Gastrocnemius medialis (tissue), 4 donors: ENCODE measurements at places on chromosomes 16 and 17.
A peak's percentile ranks its signal among the peaks of the same experiment; 100 is the strongest.

- DNase-seq, result no peak
Measured at GRCh38 chr16:74661064-74661463, 5.6 kb downstream of the RFWD3 start.

DNA sequence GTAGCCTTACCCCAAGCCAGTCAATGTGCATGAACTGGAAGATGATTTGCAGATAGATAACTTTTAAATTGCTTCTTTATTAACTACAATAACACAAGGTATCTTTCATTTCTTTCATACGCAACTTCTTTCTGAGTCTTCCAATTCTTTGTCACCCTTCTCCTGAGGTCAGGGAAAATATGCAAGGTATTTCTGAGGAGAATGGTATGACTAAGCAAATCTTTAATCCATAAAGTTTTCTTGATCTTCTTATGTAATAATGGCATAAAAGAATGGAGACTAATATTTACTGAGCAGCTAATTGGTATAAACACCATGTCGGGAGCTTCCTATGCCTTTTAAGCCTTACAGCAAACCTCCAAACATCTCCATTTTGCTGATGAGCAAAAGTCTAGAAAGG, 438.9 kb downstream of the KCNJ2 start:
- DNase-seq, result no peak

GRCh38 chr16:28538733-28539596, at the start of gene NUPR1:
TSS of gene NUPR1 (minus strand) at chr16:28538974. CDS start at chr16:28538907, 67 bp downstream.
- peak; percentile 98 for DNase-seq

DNA sequence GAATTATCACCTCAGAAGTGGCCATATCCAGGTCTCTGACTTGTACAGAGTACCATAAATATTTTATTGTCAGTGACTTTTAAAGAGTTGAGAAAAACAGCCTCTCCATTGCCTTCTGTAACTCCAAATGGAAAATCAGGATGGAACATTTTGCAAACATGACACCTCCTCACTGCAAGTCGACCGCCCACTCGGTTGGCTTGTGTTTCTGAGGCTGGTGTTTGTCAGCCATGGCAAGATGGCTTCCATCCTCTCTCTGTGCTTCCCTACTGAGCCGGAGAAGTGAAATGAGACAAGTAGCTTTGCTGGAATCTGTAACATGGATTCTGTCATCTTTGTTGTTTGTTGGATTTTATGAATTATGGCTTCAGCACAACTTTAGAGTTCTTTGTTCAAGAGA, 172.8 kb downstream of the RBFOX1 start:
- DNase-seq, result no peak

DNA sequence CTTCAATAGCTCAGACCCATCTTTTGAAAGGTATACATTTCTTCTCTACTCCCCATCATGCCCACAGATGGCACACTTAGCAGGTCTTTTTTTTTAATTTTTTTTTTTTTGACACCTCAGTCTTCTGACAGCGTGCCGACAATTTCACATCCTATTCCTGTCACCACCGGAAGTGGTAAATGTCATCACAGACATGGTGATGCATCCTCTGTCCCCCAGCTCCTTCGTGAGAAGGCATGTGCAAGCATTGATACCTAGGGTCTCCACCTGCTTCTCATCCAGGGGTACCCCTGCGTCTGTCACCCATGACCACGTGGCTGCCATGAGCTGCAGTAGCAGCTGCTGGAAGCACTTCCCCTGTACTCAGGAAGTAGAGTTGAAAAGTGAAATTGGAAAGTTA, 35.6 kb downstream of the ELAC2 start:
- DNase-seq, result no peak

- no peak for DNase-seq
Measured at GRCh38 chr16:51637770-51638094, 486.7 kb upstream of the SALL1 start.

DNA sequence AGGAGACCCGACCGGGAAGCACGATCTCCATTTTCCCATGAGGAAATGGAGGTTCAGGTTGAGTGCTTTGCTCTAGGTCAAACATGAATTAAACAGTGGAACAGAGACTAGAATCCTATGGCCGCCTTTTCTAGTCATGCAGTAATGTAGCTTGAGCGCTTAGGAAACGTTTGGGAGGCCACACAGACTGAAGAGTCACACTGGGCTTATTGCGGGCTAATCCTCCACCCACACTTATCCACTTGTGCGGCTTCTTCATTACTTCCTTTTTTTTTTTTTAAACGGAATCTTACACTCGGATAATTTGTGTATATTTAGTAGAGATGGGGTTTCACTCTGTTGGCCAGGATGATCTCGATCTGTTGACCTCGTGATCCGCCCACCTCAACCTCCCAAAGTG, 26.0 kb downstream of the CACNG3 start:
- no peak for DNase-seq

DNA sequence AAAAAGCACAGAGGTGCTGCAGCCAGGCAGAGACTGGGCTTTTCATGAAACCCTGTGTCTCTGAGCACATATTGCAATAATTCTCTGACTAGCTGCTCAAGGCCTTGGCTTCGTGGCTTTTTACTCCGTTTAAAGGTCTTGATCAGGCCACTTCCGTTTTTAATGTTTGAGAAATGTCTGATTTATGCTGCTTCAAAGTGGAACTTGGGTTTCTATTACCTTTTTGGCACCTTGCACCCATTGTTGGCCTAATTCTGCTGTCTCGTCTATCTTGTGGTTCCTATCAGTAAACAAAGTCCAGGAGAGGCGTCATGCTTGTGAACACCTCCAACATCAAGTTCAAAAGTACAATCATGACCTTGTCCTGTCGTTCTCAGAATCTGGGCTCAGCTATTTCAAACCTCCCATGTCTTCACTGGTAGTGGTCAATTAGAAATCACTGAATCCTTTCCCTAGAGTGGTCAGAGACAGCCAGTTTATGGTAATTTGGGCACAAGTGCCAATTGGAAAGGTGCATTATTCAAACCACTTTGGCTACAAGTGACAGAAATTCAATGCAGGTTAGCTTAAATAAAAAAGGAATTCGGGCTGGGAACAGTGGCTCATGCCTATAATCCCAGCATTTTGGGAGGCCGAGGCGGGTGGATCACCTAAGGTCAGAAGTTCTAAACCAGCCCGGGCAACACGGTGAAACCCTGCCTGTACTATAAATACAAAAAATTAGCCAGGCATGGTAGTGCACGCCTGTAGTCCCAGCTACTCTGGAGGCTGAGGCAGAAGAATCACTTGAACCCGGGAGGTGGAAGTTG, 33.3 kb upstream of the METTL9 start:
- no peak for DNase-seq

DNA sequence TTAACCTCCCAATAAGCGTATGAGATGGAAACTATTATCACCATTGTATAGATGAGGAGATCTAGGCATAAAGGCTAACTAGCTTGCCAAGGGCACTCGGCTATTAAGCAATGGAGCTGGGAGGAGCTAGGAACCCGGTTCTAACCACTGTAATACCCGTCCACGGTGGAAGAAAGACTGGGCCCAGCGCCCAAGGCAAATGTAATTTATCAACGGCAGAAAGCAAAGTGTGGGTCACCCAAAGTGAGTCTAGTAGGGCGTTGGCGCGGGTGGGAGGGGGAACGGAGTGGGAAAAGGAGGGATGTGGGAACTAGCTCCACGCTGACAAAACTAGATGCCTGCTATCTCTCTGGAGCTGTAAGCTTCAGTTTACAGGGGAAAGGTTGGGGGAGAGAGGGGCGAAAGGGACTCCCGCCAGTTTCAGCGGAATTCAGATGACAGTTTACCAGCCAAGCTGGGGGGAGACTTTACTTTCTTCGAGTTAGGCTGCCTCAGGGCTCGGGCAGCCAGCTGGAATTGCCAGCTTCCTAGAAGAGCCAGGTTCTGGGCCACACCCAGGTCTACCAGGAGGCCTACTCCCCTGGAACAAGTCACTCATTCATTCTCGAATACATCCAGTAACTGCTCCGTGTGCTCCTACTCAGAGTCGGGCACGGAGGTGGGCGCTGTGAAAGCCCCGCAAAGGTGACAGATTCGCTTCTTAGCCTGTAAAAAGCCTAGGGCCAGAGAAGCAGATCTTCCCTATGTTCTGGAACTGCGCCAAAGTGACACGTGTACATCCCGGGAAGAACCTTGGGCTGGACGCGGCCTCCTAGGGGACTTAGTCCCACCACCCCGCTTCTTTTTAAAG, 837 bp downstream of the LRRC59 start:
- DNase-seq, result no peak

DNA sequence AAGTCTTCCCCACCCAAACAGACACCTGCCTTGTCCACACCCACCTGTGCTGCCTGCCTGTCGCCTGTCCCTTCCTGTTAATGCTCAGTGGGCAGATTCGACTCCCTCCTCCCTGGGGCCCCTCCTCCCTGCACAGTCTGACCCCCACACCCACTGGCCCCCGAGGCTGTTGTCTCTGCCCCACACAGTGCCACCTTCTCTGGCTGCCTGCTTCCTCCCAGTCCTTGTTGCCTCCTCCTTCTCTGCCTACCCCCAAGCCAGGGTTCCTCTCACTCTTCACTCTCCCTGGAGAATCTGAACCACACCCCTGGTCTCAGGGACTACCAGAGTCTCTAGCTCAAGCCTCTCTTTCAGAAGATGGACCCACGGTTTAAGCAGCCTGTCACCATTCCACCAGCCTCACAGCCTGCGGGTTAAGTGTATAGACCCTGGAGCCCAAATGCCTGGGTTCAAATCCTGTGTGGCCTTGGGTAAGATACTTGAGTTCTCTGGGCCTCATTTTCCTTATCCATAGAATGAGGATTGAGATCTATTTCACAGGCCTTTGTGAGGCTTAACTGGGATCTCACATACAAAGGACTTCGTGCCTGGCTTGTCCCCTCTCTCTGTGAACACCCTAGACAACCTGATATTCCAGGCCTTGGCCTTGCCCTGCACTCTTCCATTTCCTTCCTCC, 3.8 kb upstream of the ARHGAP23 start:
- DNase-seq, result no peak

DNA sequence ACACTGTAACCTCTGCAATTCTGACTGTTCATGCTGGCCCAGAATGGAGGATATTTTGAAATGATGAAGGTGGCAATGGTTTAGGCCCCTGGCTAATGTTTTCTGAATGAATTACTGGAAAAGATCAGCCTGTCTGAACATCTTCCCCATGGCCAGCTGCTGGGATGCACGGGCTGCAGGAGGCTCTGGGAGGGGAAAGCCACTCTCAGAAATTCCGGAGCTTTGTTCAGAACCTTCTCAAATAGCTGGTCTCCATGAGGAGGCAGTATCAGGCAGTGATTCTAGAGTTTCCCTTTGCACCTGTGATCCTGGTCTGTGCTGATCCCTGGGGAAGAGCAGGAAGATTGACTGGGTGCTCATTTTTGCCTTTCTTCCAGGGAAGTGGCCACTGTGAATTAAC, 5.0 kb downstream of the SLC6A2 start:
- DNase-seq, result no peak

- DNase-seq, result peak; percentile 80
Measured at GRCh38 chr17:39195568-39196160, 1.8 kb downstream of the CACNB1 start.

- DNase-seq, result no peak
Measured at GRCh38 chr17:6981426-6981825, 14.4 kb upstream of the ALOX12 start.

DNA sequence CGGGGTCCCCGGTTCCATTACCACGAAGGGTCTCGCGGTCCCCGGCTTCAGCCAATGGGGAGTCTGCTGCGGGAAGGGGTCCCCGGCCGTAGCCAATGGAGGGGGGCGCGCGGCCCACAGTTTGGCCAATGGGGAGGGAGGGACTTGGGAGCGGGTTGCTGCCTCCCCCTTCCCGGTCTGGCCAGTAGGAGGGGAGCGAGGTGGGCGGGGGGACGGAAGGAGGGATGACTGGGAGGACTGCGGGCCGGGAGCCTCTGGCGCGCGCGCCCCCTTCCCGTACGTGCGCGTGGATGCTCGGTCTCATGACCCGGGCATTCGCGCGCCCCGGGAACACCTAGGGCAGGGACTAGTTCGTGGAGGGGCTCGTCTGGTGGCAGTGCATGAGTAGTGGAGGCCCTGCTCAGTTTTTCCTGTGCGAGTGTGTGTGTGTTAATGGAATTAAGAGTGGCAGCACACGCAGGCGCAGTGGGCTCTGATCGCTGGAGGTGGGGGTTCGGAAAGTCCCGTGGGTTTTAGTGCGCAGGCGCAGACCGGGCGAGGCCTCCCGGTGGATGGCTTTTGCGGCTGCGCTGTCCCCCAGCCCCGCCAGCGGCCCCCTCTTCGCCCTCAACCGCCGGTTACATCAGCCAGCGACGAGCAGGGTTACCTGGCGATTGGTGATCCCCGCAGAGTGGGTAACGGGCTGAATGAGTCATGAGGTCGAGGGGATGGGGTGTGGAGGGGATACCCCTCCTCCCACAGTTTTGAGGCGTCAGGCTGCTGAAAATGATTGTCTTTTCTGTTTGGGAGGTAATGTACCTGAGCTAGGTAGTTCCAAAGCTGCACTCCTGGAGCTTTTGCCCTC, 1.3 kb downstream of the ATXN2L start:
- peak; percentile 98 for DNase-seq

GRCh38 chr17:17641621-17642409, 39.4 kb upstream of the RAI1 start:
- peak; percentile 60 for DNase-seq

- DNase-seq, result no peak
Measured at GRCh38 chr16:3797473-3797872, 80.1 kb upstream of the TRAP1 start.

DNA sequence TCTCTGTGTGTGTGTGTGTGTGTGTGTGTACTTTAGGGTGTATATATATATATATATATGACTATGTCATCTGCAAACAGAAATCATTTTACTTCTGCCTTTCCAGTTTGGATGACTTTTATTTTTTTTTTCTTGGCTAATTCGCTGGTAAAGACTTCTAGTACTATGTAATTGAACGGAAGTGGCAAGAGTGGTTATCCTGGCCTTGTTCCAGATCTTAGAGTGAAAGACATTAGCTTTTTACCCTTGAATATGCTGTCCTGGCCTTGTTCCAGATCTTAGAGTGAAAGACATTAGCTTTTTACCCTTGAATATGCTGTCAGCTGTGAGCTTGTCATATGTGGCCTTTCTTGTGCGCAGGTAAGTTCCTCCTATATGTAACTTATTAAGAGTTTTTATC, 72.7 kb upstream of the MYOCD start:
- DNase-seq, result no peak

- no peak for DNase-seq
Measured at GRCh38 chr17:75250009-75250471, 11.4 kb downstream of the GGA3 start.
